ENCODE measurements at places on chromosomes 13 and 19.

- DNase-seq: no peak
These were observed 7.7 kb upstream of the GPR18 start for GRCh38 chr13:99265821-99266426.

DNA sequence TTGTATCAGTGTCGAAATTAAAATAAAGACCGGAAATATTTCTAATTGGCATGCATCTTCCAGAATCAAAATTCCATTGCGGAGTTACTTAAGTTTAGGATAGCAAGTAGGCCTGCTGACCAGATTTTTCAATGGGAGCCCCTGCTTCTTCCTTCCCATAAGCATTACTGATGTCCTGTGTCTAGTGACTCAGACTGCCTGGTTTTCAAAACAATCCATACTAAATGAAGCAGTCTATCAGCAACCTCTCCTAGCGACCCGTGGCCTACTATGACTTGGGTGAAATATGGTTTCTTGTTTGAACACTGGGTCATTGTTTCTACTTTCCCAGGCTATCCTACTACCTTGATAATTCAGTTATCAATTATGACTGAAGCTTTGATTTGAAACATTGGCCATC, 571.6 kb downstream of the TBC1D4 start:
- DNase-seq: no peak

GRCh38 chr19:5249526-5249925, 91.1 kb downstream of the PTPRS start:
- DNase-seq: no peak

DNA sequence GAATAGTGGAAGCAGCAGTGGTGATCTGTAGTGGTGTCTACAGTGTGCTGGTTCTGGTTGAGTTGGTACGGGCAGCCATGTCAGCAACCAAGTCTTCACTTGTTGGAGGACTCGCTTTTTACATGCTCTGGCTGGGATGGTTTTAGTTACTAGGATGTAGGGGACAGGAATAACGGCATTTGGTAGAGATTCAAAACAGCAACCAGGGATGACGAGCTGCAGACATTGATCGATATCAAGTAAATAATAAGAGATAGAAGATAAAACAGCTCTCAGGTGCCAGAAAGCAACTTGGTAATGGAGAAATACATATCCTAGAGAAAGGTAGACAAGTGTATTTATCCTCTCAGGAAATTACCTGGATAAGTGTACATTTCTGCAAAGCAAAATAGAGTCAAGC, 84.3 kb downstream of the PCCA start:
- no peak for DNase-seq

GRCh38 chr13:79782541-79783205, 301.7 kb downstream of the NDFIP2 start:
- DNase-seq: no peak

DNA sequence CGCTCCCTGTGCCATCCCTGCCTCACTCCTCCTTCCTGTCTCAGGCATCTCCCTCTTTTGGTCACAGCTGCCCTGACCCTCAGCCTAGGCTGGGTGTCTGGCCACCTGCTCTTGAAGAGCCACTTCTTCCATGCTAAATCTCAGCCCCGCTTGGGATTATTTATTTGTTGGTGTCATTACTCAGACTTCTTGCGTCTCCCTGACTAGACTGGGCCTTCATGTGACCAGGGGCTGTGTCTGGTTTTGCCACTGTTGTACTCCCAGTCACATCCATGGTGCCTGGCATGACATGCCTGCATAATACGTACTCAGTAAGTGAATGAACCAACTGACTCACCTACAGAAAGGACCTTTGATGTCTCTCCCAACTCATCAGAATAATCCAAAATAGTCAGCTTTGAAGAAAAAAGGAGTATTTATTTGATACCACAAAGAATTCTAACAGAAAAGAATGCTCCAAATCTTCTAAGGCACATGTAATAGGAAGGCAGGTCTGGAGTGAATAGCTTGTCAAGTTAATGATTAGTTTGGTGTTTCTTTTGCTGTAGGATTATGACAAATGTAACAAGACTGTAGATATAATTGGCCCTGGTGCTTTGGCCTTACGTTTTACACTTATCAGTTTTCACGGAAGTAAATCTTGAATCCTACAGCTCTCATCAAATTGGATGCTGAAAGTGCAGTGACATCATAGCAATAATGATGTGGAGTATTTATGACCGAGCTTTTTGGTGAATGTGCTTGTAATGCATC, 84.0 kb downstream of the ALOX5AP start:
- no peak for DNase-seq

DNA sequence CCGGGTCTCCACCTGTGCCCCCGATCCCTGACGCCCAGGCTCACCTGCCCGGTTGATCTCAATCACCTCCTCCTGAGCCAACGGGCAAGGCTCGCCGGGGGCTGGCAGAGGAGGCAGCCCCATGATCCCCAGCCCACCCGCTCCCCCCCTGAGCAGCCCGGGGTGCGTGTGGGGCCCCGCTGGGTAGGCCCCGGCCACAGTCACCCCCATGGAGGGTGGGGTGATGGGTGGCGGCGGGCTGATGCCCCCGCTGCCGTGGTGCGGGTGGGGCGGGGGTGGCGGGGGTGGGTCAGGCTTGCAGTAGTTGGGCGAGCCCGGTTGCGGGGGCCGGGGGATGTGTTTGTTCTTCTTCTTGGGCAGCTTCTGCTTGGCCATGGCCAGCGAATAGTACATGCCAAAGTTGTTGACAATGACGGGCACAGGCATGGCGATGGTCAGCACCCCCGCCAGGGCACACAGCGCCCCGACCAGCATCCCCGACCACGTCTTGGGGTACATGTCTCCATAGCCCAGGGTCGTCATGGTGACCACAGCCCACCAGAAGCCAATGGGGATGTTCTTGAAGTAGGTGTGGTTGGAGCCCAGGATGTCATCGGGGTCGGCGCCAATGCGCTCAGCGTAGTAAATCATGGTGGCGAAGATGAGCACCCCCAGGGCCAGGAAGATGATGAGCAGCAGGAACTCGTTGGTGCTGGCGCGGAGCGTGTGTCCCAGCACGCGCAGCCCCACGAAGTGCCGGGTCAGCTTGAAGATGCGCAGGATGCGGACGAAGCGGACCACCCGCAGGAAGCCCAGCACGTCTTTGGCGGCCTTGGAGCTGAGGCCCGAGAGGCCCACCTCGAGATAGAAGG, 6.0 kb downstream of the KCNC3 start:
- DNase-seq: no peak

GRCh38 chr19:48795055-48795684, 15.7 kb downstream of the BCAT2 start:
- peak; percentile 77 for DNase-seq

- no peak for DNase-seq
These were observed 9.6 kb downstream of the ABHD8 start for GRCh38 chr19:17293605-17294004.

GRCh38 chr19:30107251-30107650, 165.2 kb downstream of the URI1 start:
- DNase-seq: no peak

DNA sequence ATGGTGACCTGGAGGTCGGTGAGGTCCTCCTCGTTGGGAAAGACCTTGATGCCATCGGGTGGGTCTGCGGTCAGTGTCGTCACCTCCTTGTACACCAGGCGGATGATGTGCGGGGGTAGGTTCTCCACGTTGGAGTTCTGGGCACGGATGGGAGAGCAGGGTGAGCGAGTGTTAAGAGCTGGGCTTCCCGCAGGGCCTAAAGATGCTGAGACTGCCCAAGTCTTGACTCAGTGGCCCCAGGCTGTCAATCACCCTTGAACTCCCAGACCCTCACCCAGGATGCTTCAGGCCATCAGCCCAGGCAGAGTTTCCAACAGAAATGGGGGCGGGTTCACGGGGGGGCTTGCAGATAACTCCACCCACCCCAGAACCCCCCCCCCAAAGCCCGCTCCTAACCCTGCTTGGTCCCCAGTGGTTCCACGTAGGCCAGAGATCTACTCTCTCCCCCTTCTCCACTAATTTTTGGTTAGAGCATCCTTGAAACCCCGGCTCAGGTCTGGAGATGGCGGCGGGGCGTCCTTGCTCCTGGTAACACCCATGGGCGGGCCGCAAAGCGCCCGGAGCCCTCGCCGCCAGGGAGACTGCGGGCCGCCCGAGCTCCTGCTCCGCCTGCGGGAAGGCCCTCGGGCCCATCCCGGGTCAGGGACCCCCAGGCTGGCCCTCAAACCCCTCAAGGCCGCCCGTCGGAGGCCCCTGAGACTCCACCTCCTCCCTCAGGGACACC, 600 bp downstream of the UBE2S start:
- DNase-seq: no peak

- no peak for DNase-seq
These were observed 1.5 kb downstream of the KISS1R start for GRCh38 chr19:918481-919198.

DNA sequence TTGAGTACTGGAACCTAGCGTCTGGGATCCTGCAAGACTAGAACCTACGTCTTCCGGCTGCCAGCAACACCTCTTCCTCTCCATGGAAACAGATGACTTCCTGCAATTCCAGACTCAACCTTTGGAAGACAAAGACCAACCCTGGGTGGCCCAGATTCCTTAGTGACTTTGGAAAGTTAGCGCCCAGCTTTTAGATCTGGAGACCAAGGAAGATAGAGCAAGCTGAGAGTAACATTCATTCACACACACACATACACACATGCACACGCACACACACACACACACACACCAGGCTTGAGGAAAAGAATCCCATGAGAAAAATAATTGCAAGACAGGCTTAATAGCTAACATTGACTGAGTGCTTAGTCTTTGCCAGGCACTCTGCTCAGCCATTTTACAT, 788.9 kb downstream of the UQCRFS1 start:
- no peak for DNase-seq

DNA sequence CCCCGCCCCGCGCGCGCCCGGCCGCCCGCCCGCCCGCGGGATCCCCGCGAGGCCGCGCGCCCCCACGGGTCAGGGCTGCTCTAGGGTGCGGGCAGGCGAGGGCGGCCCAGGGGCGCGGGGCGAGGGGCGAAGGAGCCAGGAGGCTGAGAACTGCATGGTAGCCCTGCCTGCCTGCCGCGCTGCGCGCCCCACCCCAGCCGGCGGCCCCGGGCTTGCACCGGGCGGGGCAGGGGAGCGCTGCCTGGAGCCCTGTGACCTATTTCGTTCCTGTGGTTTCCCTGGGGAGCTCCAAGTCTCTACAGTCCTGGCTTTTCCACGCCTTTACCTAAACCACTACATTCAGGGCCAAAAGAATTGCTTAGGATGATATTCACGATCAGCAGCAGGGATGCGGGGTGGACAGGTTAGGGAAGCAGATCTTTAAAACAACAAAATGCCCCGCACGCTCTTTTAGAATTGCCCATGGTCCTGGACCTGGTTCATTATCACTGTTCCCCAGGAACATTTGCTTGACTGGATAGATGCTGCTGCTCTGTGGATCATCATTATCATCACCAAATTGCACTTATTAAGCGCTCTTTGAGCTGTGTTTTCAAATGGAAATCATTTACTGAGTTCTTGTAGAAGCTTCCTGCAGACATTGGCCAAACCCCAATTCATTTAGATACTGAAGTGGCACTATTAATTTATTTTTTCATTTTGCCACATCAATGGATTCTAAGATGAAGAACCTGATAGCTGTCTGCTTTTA, 421 bp upstream of the GPR12 start:
- DNase-seq: no peak

GRCh38 chr19:13629687-13630357, 123.5 kb upstream of the CACNA1A start:
- DNase-seq: no peak

DNA sequence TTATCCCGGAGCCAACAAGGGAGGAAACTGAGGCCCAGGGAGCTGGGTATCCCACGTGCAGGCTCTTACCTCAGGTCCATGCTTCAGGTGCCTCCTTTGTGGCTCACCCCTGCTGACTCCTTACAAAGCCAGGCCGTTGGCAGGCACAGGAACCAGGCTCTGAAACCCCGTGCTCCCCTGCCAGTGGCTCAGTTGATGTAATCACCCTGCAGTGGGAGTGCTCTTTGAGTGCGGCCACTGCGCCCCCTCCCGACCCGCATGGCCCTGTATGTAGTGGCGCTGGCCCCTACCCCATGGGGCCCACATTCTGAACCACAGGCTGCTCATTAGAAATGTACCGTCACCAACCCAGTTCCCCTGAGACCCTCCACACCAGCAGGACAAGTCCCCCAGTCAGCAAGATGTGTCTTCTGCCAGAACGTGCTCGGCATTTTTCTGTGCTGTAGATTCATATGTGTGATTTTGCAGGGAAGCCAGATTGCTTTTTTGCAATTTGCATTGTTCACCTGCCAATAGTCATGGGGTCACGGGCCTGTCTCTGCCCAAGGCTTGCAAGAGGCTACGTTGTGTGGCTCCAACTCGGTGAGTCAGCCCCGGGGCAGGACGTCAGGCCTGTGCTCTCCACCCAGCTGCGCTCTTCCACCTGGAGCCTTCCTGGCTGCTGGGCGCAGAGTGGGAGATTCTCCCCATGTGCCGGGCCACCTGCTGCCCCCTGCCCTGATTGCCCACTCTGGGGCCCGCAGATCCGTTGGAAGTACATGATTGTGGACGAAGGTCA, 60.3 kb downstream of the SMARCA4 start:
- no peak for DNase-seq

DNA sequence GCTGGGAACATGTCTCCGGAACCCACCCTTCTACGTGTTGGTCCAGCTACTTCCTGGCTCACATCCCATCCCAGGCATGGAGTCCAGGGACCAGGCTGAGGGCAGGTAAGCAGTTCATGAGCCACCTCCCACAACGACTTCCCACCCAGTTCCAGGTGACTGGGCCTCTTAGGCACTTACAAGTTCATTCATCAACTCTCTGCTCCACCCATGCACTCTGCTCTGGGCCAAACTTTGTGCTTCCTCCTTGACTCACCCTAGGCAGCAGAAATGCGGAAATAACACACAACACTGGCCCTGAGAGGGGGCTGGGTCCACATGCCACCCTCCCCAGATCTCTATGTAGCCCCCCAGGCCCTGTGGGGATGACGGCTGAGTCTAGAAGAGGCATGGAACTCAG, 20.5 kb downstream of the IQCN start:
- DNase-seq: no peak

DNA sequence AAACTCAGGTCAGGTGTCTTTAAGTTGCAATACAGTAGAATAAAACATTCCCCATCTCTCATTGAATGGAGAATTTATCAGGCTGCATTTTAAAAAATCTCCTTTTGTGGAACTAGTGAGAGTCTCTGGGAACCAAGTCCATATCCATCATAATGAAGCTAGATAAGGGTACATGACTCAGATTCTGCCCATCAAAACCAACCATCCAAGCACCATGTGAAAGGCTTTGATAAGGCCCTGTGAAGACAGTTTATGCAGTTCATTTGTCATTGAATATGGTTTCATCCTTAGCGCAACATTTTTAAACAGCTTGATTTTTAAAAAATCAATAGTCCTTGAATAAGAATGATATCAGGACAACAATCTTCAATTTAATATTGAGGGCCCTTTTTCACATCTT, 56.3 kb upstream of the DIAPH3 start:
- no peak for DNase-seq

All from T-helper 22 cell (primary cell).